ENCODE measurements at places on chromosomes 2 and 18.

- no peak overlapping the region for H3K27ac ChIP-seq
- H3K27me3 ChIP-seq, result no peaks in the 10 kb centered on the region
- no peak for DNase-seq
- H3K36me3 ChIP-seq, result peaks cover 90% of the 10 kb centered on the region
Measured at GRCh38 chr18:79736230-79736629, 56.6 kb downstream of the CTDP1 start.

DNA sequence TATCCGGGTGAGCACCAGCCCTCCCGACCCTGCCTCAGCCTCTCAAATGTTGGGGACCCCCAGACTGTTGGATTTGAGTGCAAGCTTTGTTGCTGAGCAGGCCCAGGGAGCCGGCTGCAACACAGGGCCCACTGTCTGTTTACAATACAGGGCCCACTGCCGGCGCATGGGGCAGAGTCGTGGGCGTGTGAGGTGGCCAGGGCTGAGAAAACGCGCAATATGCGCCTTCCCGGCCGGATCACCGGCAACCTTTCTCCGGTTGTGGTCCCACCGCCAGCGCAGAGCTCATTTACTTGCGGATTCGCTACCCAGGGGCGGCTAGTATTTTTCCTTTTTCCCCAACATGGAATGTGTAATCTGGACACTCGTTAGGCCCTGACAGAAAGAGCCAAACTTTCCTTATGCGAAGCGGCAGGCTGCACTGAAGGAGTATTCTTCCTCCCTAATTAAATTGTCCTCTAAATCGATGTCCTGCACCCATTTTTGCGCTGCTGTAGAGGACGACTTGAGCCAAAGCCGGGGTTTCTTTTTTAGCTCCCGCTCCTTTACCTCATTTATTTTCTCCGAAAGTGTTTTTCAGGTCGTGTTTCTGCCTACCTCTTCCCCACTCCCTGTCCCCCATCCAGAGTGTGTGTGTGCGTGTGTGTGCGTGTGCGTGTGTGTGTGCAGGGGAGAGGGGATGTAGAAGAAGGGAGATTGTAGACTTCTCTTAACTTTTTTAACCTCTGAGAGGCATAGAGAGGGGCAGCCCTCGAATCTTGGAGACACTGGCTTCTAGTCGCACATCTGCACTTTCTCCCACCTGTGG, 2.7 kb downstream of the OTX1 start:
- no peaks in the 10 kb centered on the region for H3K36me3 ChIP-seq
- H3K27me3 ChIP-seq, result peaks cover 35% of the 10 kb centered on the region
- no peak overlapping the region for H3K27ac ChIP-seq
- DNase-seq, result no peak
- no peak overlapping the region for H3K4me3 ChIP-seq

DNA sequence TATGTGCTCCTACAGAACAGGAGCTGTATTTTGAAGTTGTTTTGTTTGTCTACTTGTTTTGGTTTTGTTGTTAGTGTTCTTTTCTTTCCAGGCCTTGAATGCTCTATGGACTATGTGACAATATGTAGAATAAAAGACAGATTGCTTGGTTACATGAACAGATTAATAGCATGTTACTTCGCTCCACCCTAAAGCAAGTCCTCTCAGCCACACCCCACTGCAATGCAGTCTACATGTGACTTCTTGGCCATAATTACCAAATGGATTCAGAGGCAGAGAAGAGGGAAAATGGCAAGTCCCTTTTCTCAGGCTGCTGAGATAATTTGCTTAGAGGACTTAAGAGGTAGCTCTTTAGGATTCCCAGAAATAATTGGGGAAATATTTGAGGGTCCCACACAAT, 123.2 kb upstream of the CYP1B1 start:
- H3K4me3 ChIP-seq, result no peak overlapping the region
- no peaks in the 10 kb centered on the region for H3K4me1 ChIP-seq
- no peaks in the 10 kb centered on the region for H3K27me3 ChIP-seq
- H3K27ac ChIP-seq, result no peak overlapping the region
- H3K36me3 ChIP-seq, result no peaks in the 10 kb centered on the region
- no peak for DNase-seq

DNA sequence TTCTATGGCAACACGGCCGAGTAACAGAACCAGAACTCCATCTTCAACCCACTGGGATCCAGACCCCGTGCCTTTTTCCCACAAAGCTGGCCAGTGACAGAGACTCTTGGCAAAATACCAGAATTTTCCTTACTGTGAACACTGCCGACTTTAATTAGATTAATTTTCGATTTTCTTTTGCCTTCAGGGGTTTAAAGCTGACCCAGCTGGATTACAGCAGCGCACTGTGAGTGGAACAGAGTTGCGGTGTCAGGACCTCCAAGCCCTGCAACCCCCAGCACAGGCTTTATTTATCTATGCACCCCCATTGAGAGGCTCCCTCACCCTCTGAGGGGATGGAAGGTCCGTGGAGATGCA, 36.4 kb downstream of the CTIF start:
- H3K36me3 ChIP-seq, result no peaks in the 10 kb centered on the region
- H3K4me1 ChIP-seq, result peaks cover 6% of the 10 kb centered on the region
- H3K27ac ChIP-seq, result no peak overlapping the region
- H3K4me3 ChIP-seq, result no peak overlapping the region
- H3K27me3 ChIP-seq, result no peaks in the 10 kb centered on the region

DNA sequence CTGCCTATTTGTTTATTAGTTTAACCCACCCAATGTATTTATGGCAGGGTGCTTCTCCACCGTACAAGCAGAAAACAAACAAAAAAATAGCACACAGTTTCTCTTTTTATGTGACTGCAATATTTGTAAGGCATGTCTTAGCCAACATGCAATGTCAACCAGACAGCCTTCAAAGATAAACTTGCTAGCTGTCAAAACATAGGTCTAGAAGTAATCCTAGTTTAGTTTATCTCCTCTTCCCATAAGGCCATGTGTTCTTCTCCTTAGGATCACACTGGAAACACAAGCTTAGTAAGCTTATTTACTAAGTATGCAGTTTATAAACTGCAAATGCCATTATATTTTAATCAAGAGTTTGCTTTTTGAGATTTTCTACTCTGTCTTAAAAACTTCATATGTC, 75.6 kb downstream of the LDAH start:
- no peaks in the 10 kb centered on the region for H3K27me3 ChIP-seq
- no peak overlapping the region for H3K27ac ChIP-seq
- no peaks in the 10 kb centered on the region for H3K36me3 ChIP-seq
- DNase-seq, result no peak
- H3K4me1 ChIP-seq, result no peaks in the 10 kb centered on the region
- H3K4me3 ChIP-seq, result no peak overlapping the region

DNA sequence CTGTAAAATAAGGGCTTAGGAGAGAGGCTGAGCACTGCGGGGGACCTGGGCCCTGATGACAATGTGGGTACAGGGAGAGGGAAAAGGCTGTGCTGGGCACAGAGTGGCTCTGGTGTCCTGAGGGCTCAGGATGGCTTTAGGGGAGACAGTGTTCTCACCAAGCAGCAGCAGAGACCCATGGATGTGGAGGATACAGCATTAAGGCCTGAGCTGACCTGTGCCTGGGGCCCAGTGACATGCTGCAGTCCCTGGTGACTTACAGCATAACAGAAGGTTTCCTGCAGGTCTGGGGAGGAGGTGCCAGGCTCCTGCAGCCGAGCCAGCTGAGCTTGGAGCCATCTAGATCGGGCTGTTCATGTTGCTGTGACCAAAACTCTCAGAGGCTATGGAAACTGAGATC, 191.3 kb upstream of the SMAD2 start:
- no peak overlapping the region for H3K4me3 ChIP-seq
- no peak overlapping the region for H3K27ac ChIP-seq
- no peaks in the 10 kb centered on the region for H3K27me3 ChIP-seq
- no peak for DNase-seq
- H3K36me3 ChIP-seq, result no peaks in the 10 kb centered on the region

GRCh38 chr18:10454681-10455557, 484 bp downstream of the APCDD1 start:
- peaks cover 19% of the 10 kb centered on the region for H3K4me1 ChIP-seq
- no peaks in the 10 kb centered on the region for H3K36me3 ChIP-seq
- H3K4me3 ChIP-seq, result peak overlapping the region; percentile 63
- no peak for DNase-seq
- no peaks in the 10 kb centered on the region for H3K27me3 ChIP-seq

Measured in ascending aorta (tissue), 2 donors.